ENCODE measurements at places on chromosomes 3 and 15.

GRCh38 chr3:171364500-171364899 is 95.7 kb downstream of the TNIK start:
- no peak for DNase-seq

DNA sequence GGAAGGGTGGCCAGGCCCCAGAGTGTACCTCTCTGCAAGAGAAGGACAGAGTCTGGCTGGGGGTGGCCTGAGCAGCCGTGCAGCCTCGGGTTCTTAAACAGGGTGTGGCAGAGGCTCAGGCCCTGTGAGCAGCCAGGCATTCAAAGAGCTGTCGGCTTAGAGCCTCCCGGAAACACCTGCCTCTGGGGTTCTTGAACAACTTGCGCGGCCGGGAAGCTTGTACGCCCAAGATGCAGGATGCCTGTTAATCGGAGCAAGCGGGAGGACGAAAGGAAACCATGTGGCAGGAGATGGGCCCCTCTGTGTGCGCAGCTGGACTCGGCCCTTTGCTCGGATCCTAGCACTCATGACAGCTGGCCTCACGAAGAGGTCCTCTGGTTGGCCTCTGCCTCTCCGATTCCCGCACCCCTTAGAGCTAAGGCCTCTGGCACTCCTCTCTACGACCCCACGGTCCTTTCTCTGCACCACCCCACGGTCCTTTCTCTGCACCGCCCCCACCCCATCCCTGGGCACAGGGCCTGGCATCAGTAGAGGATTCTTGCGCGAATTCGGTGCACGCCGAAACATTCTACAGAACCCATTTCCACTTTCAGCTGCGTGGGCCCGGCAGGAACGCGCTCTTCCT is 23.9 kb upstream of the TXNRD3 start:
- DNase-seq = no peak

DNA sequence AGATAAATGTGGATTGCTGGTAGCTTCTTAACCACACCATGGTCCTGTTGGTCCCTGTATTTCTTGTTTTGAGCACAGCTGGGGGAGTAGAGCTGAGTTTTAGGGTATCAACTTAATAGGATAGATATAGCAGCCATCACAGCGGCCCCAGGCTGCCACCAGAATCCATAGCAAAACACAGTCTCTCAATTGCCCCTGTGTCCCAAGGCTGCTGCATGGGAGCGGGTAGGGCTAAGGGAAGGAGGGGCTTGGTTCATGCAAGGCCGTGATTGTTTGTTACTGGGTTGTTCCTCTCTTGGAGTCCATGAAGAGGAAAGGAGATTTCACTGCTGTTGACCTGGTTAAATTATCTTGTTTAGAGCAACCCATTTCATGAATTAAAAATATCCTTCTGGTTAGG is 22.1 kb downstream of the ARNT2 start:
- no peak for DNase-seq

DNA sequence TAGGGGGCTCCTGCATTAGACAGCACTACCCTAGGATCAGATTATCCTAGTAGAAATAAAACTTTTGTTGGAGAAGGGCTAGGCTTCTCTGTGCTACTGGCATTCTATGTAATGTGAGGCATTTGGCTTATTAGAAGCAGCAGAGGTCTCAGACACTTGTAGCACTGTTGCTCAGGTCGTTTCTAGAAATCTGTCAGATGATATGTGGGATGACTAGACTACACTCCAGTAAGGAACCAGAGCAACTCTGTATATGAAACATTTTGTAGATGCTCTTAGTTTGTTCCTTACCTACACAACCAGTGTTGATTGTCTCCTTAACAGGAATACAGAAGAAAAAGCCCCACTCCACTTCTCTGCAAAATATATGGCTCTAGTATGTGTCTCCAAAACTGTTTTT is 21.9 kb upstream of the FBXL22 start:
- no peak for DNase-seq

GRCh38 chr3:66489581-66489980 is 11.2 kb downstream of the LRIG1 start:
- no peak for DNase-seq

GRCh38 chr3:72782521-72782920 is 65.7 kb downstream of the SHQ1 start:
- no peak for DNase-seq

- DNase-seq = peak; percentile 5
These were observed 21.1 kb downstream of the GCNT3 start for GRCh38 chr15:59632714-59633113.

GRCh38 chr3:72821161-72821781 is 27.0 kb downstream of the SHQ1 start:
- peak; percentile 76 for DNase-seq

DNA sequence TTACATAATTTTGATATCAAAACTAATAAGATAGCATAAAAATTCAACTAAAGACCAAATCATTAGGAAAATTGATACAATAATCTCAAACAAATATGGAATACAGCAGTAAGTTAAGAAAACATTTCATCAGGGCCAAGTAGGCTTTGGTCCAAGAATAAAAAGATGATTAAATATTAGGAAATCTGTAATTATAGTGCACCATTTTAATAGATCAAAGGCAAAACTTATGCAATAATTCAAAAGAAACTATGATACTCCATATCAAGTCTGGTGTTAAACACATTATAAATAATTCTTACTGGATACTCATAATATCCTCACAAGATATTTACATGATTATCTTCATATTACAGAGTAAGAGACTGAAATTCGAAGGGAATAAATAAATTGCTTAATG is 51.2 kb downstream of the THRB start:
- DNase-seq = no peak

DNA sequence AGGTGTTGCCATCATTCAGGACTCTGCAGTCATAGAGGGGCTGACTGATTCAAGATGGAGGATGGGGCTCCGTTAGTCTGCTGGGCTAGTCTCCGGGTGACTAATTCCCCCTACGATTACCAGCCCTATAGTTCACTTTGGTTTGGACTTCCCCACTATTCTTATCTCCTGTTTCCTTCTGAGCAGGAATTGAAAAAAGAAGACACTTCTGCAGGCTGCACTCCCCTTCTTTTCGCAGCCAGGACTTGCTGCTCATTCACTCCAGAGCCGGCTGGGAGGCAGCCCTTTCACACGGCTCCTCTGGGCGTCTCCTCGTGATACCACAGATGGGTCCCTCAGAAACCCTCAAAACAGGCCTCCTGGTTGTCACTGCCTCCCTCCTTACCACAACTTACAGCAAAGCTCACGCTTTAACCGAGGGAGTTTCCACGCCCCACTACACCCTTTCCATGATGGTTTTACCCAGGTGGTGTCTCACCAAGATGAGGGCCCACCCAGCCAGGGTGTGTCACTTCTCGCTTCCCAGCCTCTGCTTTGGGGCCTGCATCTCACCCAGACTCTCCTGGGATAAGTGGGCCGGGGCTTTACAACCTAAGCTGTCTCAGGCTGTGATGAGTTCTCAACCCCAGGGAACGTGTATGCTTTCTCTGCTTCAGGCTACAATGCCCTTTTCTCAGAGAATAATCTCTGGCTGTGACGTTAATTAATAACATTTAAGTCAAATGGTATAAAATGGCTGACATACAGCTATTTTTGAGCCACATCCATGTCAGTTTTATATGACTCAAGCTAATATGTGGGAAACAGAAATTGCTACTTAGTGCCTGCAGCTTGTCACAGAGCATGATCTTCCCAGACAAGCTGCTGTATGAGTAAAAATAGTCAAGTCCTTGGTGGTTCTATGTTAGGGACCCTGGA is 11.9 kb downstream of the CX3CR1 start:
- no peak for DNase-seq

DNA sequence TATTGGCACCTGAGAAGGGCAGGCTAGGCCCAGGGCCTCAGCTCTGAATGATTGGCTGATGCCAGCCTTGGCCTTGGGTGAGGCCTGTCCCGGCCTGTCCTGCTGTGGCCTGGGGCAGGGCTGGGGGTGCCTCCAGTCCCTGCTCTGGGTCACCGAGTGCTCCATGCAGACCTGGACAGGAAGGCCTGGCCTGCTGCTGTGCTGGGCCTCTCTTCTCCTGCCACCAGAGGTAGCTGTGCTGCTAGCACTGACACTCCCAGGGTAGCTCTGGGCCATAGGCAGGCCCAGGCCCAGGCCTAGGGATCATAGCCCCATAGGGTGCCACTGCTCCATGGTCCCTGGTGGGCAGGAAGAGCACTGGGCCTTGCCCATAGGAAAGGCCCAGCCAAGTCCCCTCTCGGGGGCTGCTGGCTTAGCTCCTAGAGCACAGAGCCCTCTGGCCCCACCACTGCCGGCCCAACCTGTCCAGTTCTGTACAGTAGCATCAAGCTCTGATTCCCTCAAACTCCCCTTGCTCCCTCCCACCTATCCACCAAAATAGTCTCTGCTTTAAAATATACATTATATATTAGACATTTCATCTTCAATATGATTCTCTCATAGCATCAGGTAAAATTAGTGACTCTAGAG is 18.2 kb downstream of the ABTB1 start:
- DNase-seq = peak; percentile 64

DNA sequence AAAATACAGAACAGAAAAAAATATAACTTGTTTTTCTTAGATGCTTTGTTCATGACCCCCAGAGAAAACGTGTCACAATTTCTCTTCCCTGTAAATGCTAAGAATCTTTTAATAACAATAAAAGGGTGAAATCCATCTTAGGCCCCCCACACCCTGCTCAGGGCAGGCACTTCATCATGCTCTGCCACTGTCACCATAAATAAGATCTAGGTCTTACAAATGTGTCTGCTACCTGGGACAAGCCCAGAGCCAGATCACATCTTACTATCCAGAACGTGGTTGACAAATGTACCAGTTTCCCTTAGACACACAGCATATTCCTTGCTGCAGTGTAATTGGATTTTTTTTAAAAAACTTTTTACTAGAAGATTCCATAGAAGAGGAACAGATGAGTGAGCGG is 795.4 kb downstream of the AGBL1 start:
- DNase-seq = no peak

DNA sequence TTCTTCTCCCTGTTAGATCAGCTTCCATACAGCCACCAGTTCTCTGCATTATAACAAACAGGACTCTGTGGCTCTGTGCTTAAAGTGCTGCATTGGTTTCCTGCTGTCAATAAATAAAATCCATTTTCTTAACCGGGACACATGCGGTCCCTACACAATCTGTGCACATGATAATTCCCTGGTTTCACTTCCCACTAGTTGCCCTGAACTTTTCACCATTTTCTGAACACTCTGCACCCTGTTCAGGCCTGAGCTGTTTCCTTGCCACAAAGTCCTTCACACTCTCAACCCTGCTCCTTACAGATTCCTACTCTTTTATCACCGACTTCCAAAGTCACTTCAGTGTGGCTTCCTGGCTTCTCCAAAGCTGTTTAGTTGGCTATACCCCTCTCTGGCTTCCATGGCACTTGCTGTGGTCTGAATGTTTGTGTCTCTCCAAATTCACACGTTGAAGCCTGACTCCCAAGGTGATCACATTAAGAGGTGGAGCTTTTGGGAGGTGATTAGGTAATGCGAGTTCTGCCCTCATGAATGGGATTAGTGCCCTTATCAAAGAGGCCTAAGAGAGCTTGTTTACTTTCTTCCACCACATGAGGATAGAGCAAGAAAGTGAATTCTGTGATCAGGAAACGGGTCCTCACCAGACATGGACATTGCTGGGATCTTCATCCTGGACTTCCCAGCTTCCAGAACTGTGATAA is 233.4 kb downstream of the CHST2 start:
- DNase-seq = no peak

- DNase-seq = no peak
These were observed 53.2 kb downstream of the LIPC start for GRCh38 chr15:58484791-58485600.

DNA sequence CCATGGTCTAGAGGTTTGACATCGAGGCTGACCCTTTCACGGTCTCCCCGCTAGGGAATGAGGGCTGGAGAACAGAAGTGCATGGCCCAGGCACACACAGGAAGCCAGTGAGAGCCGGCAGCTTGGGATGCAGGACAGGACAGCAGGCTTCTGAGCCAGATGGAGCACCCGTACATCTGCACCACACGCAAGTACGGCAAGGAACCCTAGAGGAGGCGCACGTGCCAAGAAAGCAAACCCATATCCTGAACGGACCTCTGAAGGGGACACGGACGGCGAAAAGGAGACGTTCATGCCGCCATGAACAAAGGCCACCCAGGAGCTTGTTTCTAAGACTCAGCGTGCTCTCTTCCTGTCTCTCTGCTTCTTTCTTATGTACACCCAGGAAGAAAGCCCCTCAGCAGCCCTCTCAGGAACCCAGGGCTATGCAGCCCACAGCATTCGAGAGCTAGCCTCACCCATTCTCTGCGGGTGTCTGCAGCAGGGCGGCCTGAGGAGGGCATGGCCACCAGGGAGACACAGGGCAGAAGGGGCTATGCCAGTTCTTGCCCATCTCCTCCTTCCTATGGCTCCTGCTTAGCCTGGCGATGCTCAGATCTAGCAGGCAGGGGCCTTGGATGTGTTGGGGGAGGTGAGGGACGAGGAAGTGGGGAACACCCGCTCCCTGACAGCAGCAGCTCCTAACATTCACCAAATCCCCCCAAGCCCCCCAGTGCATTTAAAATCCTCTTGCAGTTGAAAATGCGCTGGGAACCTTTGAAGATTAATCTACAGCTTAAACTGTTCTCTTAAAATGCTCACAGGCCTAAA is 81.3 kb downstream of the PCSK6 start:
- no peak for DNase-seq

DNA sequence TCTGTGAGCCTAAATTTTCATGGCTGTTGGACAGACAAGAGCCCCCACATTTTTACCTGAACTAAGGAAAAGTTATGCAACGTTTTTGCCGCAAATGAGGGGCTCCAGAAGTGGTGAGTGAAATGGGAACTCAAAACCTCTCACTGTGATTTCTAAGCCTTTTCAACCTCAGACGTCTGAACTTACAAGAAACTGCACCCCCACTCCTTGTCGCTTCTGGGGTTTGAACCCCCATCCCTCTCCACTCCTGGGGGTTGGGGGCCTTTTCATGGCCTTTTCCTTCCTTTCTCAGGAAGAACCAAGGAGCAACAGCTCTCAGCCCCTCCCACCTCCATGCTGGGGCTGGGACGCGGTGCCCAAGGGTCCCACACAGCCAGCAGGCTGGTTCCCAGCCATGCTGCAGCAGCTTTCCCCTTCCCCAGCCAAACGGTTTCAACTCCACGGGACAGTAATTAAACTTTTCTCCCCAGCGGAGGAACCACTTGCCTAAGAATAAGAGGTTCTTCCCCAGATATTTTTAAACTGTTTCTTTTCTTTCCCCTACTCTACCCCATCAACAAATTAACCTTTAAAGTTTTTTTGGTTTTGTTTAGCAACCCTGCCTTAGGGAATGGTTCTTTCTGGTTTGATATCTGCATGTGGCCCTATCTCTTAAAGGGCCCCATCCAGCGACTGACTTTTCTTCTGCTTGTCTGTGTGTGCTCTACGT is 387.6 kb upstream of the CBLB start:
- no peak for DNase-seq

GRCh38 chr15:46293550-46293949 is 658.7 kb downstream of the SQOR start:
- DNase-seq = no peak

- peak; percentile 31 for DNase-seq
These were observed 160.2 kb downstream of the XXYLT1 start for GRCh38 chr3:195110647-195111318.

- DNase-seq = no peak
These were observed 253.6 kb downstream of the NR1D2 start for GRCh38 chr3:24198728-24199127.

- DNase-seq = no peak
These were observed 497.6 kb downstream of the NTRK3 start for GRCh38 chr15:87758794-87759418.
